ENCODE measurements at places on chromosomes 4 and X.

DNA sequence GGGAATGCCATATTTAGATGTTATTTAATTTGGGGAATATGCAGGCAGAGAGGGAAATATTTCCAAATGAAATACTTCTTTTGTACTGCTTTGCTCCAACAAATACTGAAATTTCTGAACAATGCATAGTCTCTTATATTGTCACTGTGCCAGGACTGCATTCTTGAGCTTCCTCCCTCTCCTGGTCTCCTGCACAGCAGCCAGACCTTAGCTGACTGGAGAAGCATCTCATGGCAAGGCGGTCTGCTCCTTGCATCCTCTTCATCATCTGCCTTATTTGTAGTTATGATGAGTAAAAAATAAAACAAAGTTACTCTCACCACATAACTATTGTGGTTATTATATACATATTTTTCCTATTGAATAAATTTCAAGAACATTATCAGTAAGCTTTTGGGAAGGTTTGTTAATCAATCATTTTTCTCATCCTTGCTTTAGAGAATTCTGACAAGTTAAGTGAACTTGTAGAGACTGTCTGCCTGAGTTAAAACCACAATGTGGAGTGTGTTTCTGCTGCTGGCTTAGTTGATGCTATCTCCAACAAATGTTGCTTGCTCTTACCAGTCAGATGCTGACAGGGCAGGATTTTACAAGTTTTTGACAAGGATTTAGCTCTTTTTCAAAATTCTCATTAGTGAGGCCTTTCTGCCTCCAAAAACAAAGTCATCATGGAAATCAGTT lies 153.6 kb downstream of the SOWAHB start:
- DNase-seq: no peak

DNA sequence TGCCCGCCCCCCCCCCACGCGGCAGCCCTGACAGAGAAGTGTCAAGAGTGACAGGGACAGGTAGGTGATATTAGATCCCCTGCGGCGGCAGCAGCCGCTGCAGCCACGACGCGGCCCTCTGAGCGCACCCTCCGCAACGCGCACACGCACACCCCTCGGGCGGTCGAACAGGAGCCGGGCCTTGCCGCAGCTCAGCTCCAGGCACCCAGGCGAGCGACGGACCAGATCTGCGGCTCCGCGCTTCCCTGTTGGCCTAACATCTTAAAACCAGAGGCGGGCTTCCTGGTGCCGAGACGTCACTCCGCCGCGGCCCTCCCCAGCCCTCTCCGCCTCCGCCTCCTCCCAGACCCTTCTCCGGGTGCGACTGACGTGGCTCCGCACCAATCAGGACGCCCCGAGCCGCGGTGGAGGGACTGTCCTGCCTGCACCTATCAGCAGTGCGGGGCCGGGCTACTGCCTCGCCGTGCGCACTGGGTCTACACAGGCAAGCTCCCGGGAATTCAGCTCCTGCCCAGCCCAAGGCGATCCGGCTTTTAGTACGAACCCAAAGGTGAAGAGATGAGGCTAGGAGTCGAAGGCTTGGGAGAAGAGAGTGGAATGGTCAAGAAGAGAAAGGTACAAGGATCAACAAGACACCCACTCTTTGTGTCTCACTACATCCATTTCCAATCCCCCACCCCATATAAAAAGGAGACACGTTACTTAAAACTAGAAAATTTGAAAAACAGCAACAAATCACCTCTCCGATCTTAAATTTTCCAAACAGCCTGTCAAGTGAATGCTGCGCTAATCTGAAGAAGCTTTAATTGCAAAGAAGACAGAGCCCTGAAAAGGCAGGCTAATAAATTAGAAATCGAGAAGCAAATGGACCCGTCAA lies at the start of gene PITX2:
Gene PITX2 (minus strand): TSS at position 237 of the 877 bp plus-strand sequence. CDS start 617 bp downstream, outside the sequence.
- peak; percentile 95 for DNase-seq

- no peak for DNase-seq
Measured at GRCh38 chrX:7420717-7421116, 272.8 kb upstream of the PUDP start.

DNA sequence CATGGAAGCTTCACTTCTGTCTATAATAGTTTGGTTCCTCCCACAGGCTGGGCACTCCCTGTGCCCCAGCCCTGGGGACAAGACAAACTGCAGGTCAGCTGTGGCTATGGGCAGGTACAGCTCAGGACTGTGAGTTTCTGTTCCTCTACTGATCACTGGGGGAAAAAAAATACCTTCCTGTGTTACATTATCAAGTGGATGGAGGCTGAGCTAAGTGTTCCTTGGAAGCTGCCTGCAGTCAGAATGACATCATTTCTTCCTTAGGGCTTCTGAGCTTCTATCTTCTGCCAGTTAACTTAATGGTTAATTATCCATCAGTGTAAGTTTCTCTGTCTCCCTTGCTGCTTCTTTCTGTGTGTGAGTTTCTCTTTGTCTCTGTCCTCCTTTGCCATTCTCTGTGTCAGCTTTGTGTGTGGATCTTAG lies 4.6 kb downstream of the RAB33A start:
- DNase-seq: no peak

DNA sequence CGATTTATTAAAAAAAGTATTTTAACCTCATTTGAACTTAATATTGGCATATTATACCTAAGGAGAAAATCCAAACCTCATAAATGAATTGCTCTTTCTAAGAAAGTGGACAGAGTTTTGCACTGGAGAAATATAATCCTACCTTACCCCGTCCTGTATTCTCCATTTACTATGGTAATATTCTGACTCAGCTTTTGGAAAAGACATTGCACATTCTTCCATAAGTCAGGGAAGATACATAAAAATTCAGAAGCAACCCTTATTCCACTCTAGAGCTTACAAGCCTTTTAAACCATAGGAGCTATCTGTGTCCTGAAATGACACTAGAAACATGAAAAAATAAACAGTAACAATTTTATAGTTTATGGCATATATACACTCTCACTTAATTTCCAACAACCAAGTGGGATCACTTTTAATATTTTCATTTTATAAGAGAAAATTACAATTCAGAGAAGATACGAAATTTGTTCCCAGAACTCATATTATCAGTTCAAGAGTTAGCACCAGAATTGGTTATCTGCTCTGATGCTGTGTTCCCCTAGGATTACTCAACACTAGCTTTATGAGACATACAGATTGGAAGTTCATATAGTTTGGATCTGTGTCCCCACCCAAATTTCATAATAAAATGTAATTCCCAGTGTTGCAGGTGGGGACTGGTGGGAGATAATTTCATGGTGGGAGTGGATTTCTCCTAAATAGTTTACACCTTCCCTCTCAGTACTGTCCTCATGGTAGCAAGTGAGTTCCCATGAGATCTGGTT lies 359.4 kb downstream of the ARAP2 start:
- no peak for DNase-seq

DNA sequence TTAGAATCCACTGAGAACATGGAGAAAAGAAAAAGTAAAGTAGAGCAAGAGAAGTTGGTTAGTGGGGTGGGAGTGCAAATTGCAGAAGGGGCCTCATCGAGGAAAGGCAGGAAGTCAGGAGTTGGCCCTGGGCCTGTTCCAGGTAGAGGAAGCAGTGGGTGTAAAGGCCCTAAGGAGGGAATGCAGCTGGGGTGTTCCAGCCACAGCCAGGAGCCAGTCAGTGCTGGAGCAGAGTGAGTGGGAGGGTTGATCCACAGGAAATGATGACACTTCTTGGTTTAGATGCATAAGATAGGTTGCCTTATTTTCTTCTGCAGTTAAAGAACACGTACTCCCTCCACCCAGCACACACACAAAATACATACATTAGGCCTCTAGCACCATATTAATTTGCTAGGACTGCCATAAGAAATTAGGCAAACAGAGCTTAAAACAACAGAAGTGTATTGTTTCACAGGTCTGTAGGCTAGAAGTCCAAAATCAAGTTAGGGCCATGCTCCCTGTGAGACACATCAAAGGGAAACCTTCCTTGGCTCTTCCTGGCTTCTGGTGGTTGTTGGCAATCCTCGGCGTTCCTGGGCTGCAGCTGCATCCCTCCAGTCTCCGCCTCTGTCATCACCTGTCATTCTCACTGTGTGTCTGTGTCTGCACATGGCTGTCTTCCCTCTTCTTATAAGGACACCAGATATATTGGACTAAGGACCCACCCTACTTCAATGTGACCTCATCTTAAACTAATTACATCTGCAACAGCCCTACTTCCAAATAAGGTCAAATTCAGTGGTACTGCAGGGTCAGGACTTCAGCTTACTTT lies 205.9 kb downstream of the AASDH start:
- no peak for DNase-seq

GRCh38 chr4:634599-634985 lies 9.2 kb downstream of the PDE6B start:
- no peak for DNase-seq

GRCh38 chrX:101290957-101291603 lies at the start of gene TAF7L:
TSS of gene TAF7L (minus strand) at chrX:101291334. CDS start at chrX:101287543, 3,791 bp downstream.
- DNase-seq: no peak

- no peak for DNase-seq
Measured at GRCh38 chr4:113302051-113302450, 252.6 kb downstream of the ANK2 start.

DNA sequence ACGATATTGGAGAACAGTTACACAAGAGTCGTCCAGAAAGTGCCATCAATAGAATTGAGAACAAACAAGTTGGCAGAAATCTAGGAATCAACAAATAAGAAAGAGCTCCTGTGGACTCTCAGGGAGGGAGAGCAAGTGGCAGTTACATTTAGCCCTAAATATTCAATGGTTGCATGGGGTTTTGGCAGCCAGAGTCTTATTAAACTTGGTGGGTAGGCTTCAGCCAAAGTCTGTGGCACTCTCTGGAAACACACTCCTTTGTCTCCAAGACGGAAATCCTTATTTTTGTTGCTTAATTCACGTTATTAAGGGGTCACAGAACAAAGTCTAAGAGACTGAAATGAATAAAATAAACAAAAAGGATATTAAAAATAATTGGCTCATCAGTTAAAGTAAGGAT lies 742.2 kb upstream of the ATOH1 start:
- no peak for DNase-seq

GRCh38 chr4:164937576-164938270 lies 39.7 kb downstream of the TRIM61 start:
- no peak for DNase-seq

- no peak for DNase-seq
Measured at GRCh38 chrX:46036508-46036907, 508.7 kb downstream of the ZNF674 start.

- no peak for DNase-seq
Measured at GRCh38 chr4:141625023-141625422, 11.4 kb upstream of the IL15 start.

DNA sequence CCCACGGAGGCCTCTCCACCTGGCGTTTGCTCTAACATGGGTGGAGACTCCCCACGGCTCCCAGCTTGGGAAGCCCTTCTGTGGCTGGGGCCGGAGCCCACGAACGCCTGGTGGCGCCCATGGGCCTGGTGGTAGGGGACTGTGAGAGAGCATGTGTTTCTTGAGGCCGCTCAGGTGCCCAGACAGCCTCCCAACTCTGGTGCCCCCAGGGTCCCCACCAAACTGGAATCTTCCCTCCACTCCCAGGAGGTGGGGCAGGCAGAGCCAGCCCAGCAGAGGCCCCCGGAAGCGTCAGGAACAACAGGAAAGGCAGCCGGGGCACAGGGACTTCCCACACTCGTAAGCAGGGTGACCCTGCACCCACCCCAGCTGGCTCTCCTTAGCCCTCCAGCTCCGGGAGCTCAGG lies 33.3 kb upstream of the FGFR3 start:
- no peak for DNase-seq

GRCh38 chr4:96676754-96677435 lies 837.0 kb downstream of the PDHA2 start:
- no peak for DNase-seq
